ENCODE measurements at places on chromosomes 4 and X.

- DNase-seq, result no peak
Observed at GRCh38 chrX:108177351-108178142, 86.0 kb downstream of the ATG4A start.

DNA sequence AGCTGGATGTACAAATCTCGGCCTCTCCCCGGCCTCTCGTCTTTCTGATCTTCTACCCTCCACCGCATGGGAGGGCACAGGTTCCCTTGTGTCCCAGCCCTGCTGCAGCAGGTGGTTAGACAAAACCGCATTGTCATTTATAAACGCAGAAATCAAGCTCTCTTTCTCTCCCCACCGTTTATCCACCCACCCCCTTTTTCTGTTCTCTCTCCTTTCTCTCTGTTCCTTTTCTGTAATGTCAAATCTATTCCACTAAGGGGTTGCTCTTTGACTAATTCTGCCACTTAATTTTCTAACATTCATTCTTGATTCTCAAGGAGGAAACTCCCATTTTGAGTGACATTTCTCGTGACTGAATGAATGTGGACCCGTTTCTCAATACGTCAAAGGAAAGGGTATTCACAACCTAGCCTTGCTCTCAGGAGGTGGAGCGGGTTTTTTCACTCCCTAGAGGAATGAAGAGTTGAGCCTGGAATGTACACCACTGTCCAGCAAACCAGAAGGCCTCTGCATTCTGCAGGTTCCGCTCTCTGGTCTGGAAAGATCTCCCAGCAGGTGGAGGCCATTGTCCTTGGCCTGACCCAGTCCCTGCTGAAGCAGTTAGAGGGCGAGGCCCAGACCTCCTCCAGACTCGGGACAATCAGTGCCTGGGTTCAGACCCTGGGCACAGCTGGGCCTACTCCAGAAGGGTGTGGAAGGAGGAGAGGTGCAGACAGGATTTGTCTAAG lies 70.9 kb upstream of the ENPP6 start:
- peak; percentile 51 for DNase-seq

- no peak for DNase-seq
Observed at GRCh38 chr4:68326141-68326540, 23.7 kb downstream of the YTHDC1 start.

GRCh38 chr4:20960291-20960690 lies 260.0 kb downstream of the PACRGL start:
- DNase-seq, result no peak

DNA sequence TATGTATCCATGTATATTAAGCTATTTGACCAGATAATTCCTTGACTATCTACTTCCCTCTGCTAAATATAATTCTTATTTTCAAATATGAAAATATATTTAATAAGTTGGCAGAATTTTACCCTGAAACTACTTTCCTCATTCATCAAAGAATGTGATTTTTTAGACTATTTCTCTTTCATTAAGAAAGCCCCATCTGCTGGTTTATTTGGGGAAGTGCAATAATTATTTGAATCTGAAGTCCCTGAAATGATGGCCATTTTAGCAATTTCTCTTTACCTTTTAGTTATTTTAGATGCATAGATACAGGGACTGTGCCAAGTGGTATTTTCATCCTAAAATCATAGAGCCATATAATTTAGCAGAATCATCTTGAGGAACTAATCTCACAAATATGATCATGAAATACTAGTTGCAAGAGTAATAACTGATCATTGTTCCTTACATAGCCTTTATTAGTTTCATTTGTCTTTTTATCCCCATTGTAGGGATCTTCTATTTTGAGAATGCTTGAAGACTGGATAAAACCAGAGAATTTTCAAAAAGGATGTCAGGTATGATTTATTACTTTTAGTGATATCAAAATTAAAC lies 39.0 kb downstream of the ENPEP start:
- DNase-seq, result peak; percentile 17

GRCh38 chrX:150337026-150337425 lies 26.1 kb upstream of the MAMLD1 start:
- no peak for DNase-seq

- DNase-seq, result no peak
Observed at GRCh38 chr4:123896446-123897071, 500.0 kb downstream of the SPRY1 start.

DNA sequence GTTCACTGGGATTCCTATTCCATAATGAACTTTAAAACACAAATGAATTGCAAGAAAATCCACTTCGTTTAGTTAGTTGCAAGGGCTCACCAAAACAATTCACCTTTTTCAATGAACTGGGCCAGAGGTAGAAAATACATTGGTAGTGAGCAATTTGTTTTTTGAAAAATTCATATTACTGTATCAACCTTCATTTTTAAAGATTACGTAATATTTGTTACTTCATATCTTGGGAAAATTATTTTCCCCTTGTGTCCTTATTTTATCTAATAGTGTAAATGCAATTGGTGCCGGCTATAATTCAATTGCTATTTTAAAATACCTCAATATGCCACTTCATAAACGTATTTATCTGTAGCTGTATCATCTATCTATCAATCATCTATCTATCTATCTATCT lies 41.5 kb downstream of the MFAP3L start:
- no peak for DNase-seq

GRCh38 chrX:5829060-5829459 lies 399.6 kb downstream of the NLGN4X start:
- DNase-seq, result no peak

DNA sequence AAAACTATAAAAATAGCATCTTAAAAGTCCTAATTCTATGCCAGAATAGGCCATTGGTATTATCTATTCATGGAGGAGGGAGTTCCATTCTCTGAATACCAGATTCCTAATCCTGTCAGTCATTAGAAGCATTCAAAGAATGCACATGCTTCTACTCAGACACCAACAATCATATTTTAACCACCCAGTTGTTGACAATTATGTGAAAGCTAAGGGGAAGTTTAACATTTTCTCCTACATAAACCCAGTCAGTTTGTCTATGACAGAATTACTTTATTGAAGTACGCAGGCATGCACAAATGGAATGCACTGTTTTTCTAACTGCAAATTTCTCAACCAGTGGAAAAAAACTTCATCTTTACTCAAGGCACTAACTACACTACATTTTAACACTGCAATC lies 69.6 kb upstream of the MTNR1A start:
- no peak for DNase-seq

- no peak for DNase-seq
Observed at GRCh38 chr4:101071241-101071640, 276.1 kb downstream of the PPP3CA start.

DNA sequence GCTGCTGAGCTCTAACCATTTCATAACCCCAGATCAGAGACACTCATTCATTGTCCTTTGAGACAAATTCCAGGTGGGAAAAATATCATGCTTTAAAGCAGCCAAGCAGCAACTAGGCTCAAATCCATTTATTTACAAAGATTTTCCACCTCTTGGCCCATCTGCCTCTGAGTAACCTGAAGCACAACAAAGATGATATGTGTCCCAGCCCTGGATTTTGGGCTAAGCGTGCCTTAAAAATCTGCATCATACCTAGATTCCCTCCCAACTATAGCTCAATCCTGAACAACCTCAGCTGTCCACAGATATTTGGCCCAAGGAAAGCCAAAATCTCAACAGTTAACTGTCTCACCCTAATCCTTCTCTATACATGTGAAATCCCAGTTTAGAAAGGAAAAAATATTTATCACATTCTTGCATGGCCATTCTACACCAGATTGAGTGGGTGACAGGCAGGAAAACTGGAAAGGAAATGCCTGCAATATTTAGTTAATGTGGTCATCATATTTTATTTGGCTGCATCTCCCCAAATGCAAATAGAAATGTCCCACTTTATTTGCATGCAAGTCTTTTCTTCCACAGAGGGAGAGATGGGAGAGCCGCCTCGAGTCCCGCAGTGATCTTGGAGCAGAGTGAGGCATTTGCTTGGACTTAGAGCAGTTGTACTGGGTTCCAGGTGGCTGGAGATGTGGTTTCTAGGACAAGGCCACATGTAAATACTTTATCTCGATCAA lies 146.4 kb upstream of the EOLA2 start:
- no peak for DNase-seq

- DNase-seq, result peak; percentile 53
Observed at GRCh38 chr4:83282049-83282535, 2.5 kb downstream of the COQ2 start.

DNA sequence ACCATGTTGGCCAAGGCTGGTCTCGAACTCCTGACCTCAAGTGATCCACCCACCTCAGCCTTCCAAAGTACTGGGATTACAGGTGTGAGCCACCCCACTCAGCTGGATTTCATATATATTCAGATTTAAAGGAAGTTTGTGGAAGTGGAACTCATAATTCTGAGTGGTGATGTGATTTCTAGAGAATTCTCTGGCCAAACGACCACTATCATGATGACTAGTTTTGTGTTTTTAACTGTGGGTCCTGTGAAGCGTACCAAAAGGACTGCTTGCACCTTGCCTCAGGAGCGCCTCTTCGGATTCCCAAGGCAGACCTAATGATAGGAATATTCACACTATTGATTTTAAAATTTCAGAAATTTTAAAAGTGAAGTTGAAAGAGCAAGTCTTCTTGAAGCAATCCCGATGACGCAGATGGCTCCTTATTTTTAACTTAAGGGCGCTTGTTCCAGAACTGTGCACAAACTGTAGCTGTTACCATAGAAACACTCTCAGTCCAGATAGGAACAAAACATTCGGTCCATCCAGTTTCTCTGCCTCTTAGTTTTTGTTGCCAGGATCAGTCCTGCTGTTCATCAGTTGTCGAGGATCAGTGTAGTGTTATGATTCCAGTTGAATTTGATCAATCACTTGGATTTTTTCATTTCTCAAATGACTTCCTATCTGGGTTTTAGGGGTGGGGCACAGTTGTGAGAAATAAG lies 51.7 kb upstream of the CLCN4 start:
- DNase-seq, result no peak

- DNase-seq, result no peak
Observed at GRCh38 chr4:75063433-75063832, 130.5 kb downstream of the PARM1 start.

DNA sequence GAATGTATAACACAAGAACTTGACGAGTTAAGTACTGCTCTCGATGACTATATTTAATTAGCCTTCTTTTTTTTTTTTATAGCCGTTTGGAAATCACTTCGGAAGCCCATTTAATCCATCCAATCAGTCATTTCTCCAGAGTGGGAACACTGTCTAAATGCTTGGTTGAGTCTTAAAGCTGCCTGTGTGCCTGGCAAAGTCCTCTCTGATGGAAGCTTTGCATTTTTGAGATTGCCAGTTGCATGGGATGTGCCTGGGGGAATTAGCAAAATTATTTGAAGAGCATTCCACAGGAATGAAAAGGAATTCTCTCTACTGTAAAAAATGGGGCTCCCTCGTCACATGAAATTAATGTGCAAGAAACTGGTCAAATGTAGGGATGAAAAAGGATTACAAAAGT lies 398.8 kb upstream of the RPS6KA3 start:
- DNase-seq, result no peak

DNA sequence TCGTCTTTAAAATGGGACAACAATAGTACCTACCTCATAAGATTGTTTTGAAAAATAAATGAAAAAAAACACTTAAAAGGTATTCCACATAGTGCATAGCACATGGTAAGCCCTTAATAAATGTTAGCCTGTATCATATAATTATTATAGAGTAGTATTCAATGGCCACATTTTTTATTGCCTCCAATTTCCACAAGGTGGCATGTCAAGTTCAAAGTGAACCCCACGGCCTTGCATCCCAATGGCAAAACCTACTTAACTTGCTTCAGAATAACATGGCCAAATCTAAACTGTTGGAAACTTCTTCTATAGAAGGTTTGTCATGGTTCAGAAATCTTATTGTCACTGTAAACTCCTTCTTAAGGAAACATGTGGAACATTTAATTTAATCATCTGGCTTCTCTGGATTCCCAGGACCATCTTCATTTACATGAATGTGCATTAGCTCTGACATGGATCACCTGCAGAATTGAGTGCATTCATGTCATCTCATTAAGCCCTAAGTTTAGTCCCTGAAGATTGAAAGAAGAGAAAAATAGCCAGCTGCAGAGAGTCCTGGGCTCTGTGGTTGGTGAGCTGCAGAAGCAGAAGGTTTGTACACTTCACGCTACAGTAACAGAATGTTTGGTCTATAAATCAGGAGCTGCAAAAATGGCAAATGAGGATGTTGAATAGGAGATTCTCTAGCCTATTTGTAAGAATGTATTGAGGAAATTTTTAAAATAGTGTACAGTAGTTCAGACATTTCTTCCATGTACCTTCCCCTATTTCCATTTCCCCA lies 61.0 kb downstream of the ANXA3 start:
- DNase-seq, result no peak

DNA sequence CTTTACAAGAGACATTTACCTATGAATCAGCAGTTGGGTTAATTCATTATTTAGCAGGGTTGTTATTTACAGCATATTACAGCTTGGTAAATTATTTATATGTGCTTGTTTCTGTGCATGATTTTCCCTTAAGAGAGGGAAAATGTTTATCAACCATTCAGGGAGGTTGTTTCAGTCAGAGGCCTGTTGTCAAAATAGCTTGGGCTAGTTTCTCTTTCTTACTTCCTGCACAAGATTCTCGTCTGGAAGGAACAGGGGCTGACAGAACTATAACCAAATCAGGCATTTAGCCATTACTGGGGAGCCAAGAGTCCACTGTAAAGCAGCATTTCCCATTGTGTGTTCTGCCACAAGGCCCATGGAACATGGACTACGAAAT lies 135.8 kb downstream of the HS6ST2 start:
- DNase-seq, result no peak

DNA sequence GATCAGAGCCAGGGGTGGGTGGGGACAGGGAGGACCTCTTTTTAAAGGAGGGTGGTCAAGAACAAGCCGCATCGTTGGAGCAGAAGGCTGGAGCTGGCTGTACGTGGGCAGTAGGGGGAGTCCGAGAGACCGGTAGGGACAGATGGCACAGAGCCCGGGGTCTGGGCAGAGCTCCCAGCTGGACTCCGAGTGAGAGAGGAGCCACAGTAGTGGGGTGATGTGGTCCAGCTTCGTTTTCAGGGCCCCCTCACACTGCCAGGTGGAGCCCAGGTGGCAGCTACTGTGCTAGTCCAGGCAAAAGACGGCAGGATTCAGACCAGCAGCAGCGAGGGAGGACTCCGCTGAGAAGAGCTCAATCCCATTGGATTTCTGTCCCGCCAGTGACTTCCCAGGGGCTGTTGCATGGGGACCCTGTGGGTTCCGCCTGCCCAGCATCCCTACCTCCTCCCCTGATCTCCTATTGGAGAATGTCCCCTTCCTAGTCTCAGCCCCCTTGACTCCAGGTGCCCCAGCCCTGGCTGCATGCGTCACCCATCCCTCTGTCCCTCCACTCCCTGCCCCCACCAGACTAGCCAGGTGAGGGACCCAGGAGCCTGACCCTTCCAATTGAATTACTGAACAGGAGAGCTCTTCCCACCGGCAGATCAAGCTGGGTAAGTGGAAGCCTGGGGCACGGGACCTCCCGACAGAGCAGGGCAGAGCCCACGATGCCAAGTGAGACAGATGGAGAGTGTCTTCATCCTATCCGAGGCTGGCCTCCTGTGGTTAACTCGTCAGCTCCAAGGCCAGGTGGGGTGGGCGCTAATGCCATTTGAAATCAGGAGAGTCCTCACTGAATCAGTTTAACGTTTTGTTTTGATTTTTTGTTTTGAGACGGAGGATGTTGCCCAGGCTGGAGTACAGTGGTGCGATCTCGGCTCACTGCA lies 2.9 kb downstream of the ARHGAP4 start:
- DNase-seq, result peak; percentile 58

- DNase-seq, result no peak
Observed at GRCh38 chr4:173488656-173489055, 41.4 kb downstream of the HAND2 start.
